ENCODE measurements at places on chromosomes 12 and 14.
A peak's percentile ranks its signal among the peaks of the same experiment; 100 is the strongest.

- no peak for DNase-seq
Observed at GRCh38 chr12:93136253-93137055, 207.4 kb upstream of the EEA1 start.

DNA sequence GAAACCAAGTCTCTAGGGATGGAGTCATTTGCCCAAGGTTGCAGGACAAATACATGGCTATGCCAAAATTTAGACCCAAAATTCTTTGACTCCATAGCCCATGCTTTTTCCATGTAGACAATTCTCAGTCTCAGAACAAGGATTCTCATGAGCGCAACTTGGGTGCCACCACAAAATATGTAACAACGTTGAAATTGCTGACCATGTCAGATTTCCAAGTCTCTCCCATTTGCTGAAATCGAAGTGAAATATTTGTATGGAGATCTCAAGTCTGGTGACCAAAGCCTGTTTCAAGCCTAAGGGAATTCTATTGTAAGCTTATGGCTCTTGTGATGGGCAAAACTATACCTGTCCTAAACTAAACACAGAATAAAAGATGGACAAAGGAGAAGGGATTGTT lies 333.5 kb downstream of the AEBP2 start:
- DNase-seq: no peak

DNA sequence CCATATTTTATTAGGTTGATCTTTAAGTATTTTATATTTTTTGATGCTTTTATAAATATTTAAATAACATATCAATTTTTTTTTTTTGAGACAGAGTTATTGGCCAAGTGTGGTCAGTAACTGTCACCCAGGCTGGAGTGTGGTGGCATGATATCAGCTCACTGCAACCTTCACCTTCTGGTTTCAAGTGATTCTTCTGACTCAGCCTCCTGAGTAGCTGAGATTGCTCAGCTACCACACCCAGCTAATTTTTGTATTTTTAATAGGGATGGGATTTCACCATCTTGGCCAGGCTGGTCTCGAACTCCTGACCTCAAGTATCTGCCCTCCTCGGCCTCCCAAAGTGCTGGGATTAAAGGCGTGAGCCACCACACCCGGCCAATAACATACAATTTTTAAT lies 71.1 kb downstream of the FUT8 start:
- no peak for DNase-seq

DNA sequence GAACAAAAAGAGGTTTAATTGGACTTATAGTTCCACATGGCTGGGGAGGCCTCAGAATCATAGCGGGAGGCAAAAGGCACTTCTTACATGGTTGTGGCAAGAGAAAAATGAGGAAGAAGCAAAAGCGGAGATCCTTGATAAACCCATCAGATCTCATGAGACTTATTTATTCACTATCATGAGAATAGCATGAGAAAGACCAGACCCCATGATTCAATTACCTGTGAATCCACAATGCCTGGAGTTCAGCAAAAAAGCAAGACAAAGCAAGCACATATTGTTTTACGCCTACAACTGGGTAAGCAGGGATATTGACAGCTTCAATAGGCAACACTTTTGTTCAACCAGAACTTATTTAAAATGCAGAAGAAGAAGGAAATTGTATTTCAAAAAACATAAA lies 218.2 kb downstream of the RPL10L start:
- DNase-seq: no peak

- DNase-seq: no peak
Observed at GRCh38 chr12:103422328-103422727, 73.4 kb downstream of the C12orf42 start.

DNA sequence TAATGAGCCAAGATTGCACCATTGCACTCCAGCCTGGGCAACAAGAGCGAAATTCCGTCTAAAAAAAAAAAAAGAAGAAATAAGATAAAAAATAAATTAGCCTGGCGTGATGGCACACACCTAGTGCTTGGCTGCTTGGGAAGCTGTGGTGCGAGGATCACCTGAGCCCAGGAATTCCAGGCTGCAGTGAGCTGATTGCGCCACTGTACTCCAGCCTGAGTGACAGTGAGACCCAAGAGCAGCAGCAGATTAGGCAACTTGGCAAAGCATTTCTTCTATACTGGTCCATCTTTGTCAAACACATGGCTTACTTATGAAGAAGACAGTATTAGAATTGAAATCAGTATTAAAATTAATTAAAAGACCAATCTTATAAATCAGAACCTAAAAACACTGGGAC lies 6.3 kb downstream of the GON7 start:
- DNase-seq: no peak

GRCh38 chr12:114580306-114580705 lies 103.7 kb downstream of the TBX3 start:
- no peak for DNase-seq

DNA sequence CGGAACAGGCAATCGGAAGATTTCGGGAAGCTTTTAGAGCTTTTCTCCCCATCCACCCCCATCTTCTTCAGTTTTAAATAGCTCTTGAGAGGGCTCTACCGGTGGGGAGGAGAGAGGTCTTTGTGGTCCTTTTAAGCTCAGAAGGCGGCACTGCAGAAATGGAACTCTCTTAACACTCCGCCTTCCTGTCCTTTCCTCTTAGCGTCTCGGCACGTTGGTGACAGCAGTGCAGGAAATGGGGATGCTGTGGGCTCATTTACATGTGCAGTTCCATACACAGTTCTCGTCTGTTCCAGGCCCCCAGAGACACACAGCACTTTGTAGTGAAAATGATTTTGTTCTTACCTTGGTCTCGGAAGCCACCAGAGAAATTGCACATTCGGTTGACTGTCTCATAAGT lies 50.4 kb upstream of the RIN3 start:
- peak; percentile 81 for DNase-seq

DNA sequence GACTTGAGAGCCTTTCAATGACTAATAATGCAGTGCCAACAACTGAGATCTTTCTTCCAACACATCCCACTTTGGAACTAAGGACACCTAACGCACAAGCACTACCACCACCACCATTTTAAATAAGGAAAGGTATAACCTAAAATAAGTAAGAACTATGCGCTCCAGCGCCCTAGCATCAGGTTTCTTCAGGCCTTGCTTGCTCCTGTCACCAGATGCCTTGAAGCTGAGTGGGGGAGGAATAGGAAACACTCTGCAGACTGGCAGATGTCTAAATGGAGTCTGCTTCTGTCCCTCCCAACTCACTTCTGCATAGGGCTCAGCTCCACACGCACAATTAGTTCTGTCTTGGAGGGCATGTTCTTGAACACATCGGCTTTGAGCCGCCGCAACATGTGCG lies 15.1 kb downstream of the CHD4 start:
- no peak for DNase-seq

- DNase-seq: no peak
Observed at GRCh38 chr12:66903782-66904396, 225.0 kb upstream of the GRIP1 start.

- peak; percentile 99 for DNase-seq
Observed at GRCh38 chr12:132687211-132688164, at the start of the genes POLE and PXMP2. Gene POLE, minus strand, starts transcription at chr12:132687342. Its CDS starts 27 bp downstream, at chr12:132687315. Gene PXMP2, plus strand, starts transcription at chr12:132687587. Its CDS starts 84 bp downstream, at chr12:132687671.

DNA sequence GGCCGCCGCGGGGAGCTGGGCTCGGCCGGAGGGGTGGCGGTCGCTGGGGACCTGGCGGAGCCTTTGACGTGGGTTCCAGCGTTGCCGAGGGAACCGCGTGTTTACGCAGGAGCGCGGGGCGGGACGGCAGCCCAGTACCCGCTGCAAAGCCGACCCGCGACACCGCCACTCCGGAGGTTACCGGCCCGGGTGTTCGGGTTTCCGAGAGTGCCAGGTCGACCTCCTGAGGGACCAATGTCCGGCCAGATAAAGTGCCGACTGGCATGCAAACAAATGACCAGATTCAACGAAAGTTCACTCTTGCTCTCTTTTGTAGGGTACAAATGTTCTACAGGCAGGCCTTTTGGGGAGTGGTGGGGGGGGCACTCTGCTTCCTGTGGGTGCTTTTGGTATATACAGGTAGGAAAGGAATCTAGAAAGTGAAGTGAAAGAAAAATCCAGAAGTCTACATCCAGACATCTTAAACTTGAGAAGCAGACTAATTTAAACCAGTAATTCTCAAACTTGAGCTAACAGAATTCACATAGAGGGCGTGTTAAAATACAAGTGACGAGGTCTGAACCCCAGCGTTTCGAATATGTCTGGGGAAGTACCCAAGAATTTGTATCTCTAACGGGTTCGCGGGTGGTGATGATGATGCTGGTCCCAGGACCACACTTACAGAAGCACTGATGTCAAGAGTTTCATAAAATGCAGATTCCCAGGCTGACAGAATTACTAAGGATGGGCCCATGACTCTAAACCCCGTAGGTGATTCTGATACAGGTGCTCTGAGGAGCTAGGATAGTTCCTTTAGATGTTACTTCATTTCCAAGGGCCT lies at the start of gene GPR135:
GPR135 (minus strand) TSS at position 65 of the 820 bp plus-strand sequence. CDS start 154 bp downstream, outside the sequence.
- DNase-seq: peak; percentile 90

GRCh38 chr12:108679106-108679681 lies 45.5 kb upstream of the SELPLG start:
- no peak for DNase-seq

DNA sequence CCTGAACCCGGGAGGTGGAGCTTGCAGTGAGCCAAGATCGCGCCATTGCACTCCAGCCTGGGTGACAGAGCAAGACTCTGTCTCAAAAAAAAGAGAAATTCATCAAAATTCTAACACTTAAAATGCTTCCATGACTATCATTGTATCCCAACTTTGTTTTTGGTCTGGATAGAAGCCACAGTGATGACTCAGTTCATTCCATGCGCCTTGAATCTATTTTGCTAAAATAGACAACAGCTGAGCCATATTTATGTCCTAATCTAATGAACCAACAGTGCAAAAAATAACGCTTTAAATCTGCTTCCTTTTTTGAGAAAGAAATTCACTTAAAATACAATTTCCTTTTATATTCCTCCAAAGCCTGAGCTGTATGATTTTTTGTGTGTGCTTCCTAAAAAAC lies 23.2 kb upstream of the BICD1 start:
- no peak for DNase-seq

- DNase-seq: no peak
Observed at GRCh38 chr12:130608132-130608531, 108.0 kb downstream of the RIMBP2 start.

DNA sequence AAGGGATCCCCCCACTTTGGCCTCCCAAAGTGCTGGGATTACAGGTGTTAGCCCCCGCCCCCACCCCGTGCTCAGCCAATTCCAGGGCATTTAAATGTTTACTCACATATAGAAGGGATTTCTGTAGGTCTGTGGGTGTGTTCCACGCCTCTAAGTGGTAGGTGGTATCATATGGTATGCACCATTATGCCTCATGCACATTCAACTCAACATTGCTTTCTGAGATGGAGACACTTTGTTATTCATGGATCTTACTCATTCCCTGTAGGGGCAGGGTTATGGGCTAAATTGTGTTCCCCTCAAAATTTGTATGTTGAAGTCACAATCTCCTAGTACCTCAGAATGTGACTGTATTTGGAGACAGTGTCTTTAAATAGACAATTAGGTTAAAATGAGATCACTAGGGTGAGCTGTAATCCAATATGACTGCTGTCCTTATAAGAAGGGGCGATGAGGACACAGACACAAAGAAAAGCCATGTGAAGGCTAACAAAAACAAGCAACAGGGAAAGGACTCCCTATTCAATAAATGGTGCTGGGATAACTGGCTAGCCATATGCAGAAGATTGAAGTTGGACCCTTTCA lies 200.6 kb downstream of the EFCAB11 start:
- no peak for DNase-seq

GRCh38 chr12:101570047-101570446 lies 24.7 kb upstream of the MYBPC1 start:
- DNase-seq: no peak

GRCh38 chr12:6914246-6914946 lies at the start of gene ENO2:
Gene ENO2, plus strand, starts transcription at chr12:6914580. Its CDS starts 1,253 bp downstream, at chr12:6915833.
- peak; percentile 71 for DNase-seq

GRCh38 chr12:105748806-105749600 lies 389.8 kb downstream of the NUAK1 start:
- DNase-seq: no peak

- DNase-seq: no peak
Observed at GRCh38 chr14:91360490-91361232, 57.0 kb downstream of the CCDC88C start.

DNA sequence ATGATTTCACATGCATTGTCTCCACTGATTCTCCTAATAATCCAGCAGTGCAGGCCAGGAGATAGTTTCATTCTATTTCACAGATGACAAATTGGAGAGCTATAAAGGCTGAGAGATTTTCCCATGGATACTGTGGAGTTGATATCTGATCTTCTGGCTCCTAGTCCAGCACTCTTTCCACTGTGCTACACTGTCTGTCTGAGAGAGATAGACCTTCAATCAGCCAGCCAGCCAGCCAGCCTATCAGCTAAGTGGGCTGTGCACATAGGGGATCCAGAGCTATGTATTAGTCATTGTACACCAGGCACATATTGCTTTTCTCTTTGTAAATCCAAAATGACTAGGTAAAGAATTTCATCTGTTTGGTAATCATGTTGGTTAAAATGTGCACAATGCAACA lies 91.8 kb upstream of the ATP2B1 start:
- no peak for DNase-seq

GRCh38 chr14:64572386-64573104 lies 22.8 kb downstream of the PPP1R36 start:
- no peak for DNase-seq

GRCh38 chr12:118404876-118405521 lies 28.6 kb downstream of the SUDS3 start:
- peak; percentile 28 for DNase-seq

DNA sequence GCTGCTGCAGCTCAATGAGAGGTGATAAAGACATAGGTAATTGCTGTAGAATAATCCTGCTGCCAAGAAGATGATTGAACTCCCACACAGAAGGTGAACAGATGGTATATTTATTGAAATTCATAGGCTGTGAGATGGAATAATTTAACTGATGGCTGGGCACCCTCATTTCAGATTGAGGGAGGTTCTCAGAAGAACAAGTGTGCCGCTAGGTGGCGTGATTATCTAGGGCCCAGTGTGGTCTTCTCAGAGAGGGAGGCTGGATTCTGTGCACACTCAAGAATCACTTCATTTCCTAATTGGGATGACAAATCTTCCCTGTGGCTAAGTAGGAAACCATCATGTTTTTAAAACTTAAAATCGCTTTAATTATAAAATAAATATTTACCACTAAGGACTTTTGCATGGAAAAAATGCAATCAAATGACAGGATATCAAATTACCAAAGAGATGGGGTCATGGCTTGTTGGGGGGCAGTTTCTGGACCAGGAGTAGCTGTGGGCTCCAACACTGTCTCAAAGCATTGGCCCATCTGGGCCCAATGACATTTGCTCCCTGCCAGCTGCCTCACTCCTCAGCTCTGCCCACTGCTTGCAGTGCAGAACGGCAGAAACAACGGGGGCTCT lies 132.3 kb downstream of the SNAPC1 start:
- DNase-seq: no peak

- DNase-seq: no peak
Observed at GRCh38 chr12:9810671-9811070, 16.6 kb upstream of the KLRF1 start.

- no peak for DNase-seq
Observed at GRCh38 chr12:76080017-76080728, 4.3 kb downstream of the NAP1L1 start.

- DNase-seq: no peak
Observed at GRCh38 chr12:47222520-47223030, 142.8 kb upstream of the AMIGO2 start.

Data from lower leg skin (tissue), 4 donors.